ENCODE measurements at places on chromosomes 2 and 18.

DNA sequence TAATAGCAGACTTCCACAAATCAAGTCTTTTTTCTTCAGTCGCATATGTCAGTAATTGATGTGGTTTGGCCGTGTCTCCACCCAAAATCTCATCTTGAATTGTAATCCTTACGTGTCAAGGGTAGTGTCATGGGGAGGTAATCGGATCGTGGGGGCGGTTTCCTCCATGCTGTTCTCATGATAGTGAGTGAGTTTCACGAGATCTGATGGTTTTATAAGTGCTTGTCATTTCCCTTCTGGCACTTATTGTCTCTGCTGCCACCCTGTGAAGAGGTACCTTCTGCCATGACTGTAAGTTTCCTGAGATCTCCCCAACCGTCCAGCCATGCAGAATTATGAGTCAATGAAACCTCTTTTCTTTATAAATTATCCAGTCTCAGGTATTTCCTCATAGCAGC lies 478.8 kb downstream of the PTPRM start:
- no peak for DNase-seq

- DNase-seq: no peak
Measured at GRCh38 chr2:225612636-225613035, 213.1 kb downstream of the NYAP2 start.

GRCh38 chr2:222734703-222735014 lies 63.2 kb downstream of the MOGAT1 start:
- no peak for DNase-seq

DNA sequence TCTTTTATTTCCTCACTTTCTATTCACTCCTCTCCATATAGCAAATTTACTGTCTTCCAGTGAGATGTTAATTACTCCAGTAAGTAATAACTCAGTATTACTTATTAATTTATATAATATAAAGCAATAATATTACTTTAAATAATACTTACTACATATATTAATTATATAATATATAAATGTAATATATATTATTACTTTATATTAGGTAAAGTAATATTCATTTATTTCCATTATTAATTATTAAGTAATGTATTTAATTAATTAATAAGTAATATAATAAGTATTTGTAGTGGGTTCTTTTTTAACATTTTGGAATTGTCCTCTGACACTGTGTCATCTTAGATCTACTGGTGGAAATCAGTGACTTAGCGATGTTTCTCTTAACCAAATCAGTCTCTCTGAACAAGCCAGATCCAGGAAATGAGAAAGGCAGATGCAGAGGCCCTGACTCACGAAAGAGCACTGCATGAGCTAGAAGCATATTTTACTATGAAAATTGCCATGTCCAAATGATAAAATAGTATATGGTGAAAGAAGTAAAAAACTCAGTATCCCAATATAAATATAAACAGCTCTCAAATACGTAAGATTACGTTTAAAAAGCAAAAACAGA lies 115.9 kb downstream of the DSEL start:
- DNase-seq: no peak

- DNase-seq: no peak
Measured at GRCh38 chr2:168997794-168998193, 33.3 kb downstream of the ABCB11 start.

GRCh38 chr2:146246736-146247523 lies 1597.9 kb upstream of the ACVR2A start:
- DNase-seq: no peak

GRCh38 chr2:212733273-212733672 lies 194.7 kb upstream of the ERBB4 start:
- no peak for DNase-seq

DNA sequence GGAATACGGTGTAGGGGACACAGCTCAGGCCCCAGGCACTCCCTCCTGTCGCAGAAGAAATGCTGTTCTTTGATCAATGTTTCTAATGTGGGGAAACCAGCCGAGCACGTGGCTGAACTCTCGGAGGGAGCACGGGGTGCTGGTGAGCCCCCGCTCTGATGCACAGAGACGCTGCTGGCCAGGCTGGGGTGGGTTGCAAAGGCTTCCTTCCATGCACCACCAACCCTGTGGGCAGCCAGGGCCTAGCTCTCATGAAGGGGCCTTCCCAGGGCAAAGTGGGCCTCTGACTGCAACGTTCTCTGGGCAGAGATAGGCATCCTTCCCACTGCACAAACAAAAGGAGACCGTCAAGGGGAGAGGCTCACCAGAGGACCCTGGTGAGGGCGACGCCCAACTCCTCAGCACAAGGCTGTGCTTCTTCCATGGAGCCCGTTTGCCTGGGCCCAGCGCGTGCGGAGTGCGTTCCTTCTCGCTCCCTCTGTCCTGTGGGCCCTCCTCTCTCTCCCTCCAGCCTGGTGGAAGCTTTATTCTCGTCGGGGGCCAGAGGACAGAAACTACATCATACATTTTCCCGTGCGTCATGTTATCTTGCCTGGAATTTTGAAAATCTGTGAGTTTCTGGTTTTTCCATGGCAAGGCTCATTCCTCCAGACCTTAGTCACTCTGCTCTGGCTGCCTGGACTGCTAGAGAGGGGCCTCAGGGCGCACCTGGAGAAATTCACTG lies 61.1 kb upstream of the SP3 start:
- DNase-seq: no peak

DNA sequence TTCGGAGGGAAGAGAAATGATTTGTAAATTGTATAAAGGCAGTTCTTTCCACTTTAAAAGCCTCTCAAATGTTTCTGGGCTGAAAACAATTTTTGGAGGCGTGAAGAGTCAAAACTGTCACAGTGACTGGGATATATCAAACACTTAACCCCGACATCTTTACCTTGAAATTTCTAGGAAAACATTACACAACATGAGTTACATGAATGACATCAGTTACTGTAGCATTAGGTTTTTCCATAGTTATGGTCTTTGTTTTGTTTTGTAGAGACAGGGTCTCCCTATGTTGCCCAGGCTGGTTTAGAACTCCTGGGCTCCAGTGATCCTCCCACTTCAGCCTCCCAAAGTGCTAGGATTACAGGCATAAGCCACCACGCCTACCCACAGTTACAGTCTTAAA lies 25.7 kb downstream of the MSH6 start:
- DNase-seq: no peak

DNA sequence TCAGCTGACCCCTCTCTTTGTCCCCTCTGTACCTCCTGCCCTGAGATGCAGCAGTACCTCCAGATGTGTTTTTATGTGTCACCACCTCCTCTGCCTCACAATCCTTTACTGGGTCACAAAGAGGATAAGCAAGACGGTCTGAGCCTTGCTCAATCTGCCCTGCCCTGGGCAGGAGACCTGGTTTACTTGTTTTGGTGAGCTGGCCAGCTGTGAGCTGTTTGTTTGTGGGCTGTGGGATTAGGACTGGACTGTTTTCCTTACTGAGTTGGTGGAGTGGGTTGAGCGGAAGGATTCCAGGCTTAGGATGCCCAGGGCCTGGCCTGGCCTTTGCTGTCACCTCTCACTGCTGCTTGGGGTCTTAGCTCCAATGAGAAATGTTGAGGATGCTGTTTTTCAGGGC lies 299.5 kb downstream of the SRBD1 start:
- no peak for DNase-seq

GRCh38 chr18:26865557-26865956 lies at the start of gene AQP4:
TSS of gene AQP4 (minus strand) at chr18:26865707. CDS start at chr18:26865689, 18 bp downstream.
- DNase-seq: no peak

DNA sequence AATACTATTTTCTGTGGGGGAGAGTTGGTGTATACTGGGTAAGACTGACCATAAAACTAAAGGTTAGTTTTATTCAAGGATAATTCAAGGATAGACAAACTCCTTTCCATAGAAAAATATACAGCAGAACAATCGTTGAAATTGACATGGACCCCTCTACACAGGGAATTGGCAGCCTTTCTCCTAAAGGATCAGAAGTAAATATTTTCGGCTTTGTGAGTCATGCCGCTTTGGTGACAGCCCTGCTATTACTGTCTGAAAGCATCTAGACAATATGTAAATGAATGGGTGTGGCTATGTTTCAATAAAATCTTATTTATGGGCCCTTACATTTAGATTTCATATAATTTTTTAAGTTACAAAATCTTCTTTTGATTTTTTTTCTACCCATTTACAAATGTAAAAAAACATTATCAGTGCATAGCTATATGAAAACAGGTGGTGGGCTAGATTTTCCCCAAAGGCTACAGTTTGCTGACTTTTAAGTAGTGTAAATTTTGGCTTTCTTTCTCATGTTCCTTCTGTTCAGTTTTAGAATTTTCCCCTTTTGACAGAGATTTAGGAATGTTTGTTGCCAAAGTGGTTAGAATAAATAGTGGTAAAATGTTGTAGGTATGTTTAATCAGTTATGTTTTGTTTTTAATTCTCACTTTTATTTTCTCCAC lies 270.6 kb downstream of the DCC start:
- DNase-seq: no peak

- no peak for DNase-seq
Measured at GRCh38 chr2:498493-499178, 178.6 kb downstream of the TMEM18 start.

- no peak for DNase-seq
Measured at GRCh38 chr2:128660836-128661235, 342.2 kb upstream of the HS6ST1 start.

DNA sequence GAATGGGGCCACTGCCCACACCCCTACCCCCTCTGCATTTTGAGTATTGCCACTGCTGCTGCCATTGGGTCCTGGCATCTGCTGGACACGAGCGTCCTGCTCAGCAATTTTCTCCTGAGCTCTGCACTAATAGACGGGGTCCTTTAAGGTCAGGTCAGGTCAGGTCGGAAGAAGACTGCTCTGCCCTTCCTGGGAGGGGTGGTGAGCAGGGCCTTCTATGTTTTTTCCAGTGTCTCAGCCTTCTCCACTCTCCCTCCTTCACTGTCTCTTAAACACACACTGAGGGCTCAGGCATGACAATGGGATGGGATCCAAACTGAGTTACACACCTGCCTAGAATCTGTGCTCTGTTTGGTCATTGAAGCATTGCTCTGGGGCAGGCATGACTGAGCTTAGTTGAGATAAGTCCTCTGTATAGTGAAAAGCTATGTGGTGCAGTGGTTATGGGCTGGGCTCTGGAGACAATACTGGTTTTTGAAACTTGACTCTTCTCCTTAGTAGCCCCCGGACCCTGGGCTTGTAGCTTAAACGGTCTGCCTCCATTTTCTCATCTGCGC lies 10.6 kb downstream of the MYO1B start:
- no peak for DNase-seq

DNA sequence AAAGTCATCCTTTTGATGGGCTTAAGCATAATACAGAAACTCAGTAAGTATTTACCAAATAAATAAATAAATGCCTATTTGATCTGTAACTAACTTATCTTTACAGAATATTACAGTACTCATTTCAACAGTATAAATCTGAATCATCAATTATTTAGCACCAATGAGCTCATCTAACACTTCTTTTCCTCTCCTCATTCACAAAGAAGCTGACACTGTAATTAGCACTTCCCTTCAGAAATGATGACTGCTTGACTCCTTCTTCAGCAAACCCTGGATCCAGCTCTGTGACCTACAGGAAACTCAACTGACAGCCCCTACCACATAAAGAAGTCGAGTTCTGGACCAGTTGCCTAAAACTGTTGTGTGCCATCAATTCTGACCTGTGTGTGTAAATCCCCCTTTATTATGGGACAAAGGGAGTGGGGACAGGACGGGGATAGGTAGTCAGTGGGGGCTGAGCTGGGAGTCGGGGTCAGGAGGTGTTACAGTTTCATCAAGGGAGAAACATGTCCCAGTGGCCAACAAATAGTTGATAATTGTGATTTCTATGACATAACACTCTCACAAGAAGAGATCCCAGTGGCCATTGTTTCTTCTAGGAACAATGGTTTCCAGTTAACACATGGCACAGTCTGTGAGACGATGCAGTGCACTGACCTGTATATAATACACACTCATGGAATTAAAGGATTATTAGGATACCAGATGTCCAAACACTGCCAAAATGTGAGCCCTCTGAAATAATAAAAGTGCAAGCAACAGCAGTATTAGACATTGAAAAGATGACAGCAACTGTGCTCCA lies 68.7 kb downstream of the STK39 start:
- DNase-seq: no peak

DNA sequence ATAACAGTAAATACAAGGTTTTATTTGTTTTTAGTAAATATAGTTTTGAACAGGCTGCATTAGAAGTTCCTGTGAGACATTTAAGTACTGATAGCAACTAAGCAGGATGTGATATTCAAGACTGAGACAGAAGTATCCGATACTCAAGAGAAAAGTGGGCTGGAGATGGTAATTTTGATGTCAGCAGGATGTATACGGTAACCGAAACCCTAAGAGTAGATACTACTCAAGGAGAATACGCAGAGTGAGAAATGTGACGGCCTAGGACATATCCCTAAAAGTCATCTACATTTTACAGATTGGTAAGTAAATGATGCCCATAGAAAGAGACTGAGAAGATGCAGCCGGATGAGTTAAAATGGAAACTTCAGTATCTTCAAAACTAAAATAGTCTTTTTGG lies 115.4 kb downstream of the GORASP2 start:
- DNase-seq: no peak

DNA sequence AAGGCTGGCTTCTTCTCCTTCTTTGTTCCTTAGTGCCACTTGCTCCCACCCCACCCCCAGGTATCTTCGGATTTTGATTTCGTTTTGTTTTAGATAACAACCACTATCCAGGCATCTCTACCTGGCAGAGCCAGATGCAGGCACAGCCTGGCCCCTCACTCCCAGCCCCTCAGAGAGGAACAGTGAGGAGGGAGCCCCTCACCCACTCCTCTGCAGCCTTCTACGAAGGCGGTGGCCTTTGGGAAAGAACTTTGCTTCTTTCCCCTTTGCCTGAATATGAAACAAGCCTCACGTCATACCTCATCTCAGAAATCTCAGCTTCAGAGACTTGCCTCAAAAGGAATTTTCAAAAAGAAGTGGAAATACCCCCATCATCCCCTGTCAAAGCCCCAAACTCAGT lies 6.3 kb upstream of the CYP26B1 start:
- DNase-seq: no peak
